ENCODE measurements at places on chromosomes 3 and 15. TPM values are rescaled to one million over a fixed set of nuclear protein-coding genes. Genes with fewer than 3 reads are reported as not detected.

DNA sequence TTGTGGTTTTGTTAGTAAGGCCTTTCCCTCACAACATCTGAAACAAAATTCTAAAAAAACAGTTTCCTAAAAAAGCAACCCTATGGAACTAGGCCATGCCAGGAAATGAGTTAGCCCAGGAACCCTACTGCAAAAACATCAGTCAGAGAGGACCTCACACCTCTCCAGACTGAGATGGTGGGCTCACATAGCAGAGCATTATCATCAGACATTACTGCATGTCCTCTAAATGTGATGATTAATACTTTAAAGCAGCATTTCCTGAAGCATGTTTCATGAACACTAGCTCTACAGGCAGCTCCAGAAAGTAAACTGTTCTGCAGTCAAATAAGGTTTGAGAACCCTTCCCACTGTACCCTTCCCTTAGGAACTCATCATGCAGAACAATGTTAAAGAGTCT is 232.3 kb upstream of the MRPL3 start:
- H3K4me1 ChIP-seq, result peaks cover 13% of the 10 kb centered on the region
- no peak overlapping the region for H3K27ac ChIP-seq
- no peaks in the 10 kb centered on the region for H3K36me3 ChIP-seq
- DNase-seq, result no peak
- no peak overlapping the region for H3K4me3 ChIP-seq
- no peaks in the 10 kb centered on the region for H3K27me3 ChIP-seq

The GPR160 gene
- 33.3 TPM for total RNA-seq

The CCDC39 gene
- total RNA-seq, result 0.44 TPM

GRCh38 chr15:73747847-73748590 is 5.1 kb downstream of the INSYN1 start:
- H3K4me1 ChIP-seq, result peaks cover 50% of the 10 kb centered on the region
- DNase-seq, result no peak
- no peak overlapping the region for H3K27ac ChIP-seq
- H3K4me3 ChIP-seq, result no peak overlapping the region
- H3K36me3 ChIP-seq, result no peaks in the 10 kb centered on the region

GRCh38 chr3:15973940-15974339 is 176.2 kb upstream of the ANKRD28 start:
- H3K27ac ChIP-seq, result no peak overlapping the region
- no peaks in the 10 kb centered on the region for H3K36me3 ChIP-seq
- no peak overlapping the region for H3K4me3 ChIP-seq

DNA sequence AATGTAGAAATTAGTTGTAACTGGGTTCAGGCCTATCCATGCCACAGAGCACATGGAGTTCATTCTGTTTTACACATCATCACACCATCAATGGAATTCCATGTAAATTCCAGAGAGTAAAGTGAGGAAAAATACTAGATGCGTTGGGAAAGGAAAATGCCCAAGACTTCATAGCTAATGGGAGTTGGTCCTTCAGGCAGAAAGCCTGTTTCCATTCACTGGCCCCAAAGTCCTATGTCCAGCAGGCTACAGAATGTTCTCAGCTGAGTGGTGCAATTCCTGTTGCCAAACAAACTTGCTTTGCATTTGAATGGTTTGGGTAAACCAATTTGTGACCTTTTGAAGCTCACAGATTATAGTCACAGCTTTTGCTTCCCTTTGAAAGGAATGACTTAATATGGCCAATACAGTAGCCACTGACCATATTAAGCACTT is 164.6 kb upstream of the PFN2 start:
- H3K4me3 ChIP-seq, result no peak overlapping the region
- H3K27me3 ChIP-seq, result peaks cover 10% of the 10 kb centered on the region
- no peaks in the 10 kb centered on the region for H3K36me3 ChIP-seq
- no peak overlapping the region for H3K27ac ChIP-seq

The SIDT1 gene
- 0.22 TPM for total RNA-seq

- no peaks in the 10 kb centered on the region for H3K36me3 ChIP-seq
- DNase-seq, result no peak
- no peaks in the 10 kb centered on the region for H3K27me3 ChIP-seq
- no peak overlapping the region for H3K4me3 ChIP-seq
- peaks cover 13% of the 10 kb centered on the region for H3K4me1 ChIP-seq
These were observed 229.2 kb upstream of the CHRM5 start for GRCh38 chr15:33738941-33739664.

DNA sequence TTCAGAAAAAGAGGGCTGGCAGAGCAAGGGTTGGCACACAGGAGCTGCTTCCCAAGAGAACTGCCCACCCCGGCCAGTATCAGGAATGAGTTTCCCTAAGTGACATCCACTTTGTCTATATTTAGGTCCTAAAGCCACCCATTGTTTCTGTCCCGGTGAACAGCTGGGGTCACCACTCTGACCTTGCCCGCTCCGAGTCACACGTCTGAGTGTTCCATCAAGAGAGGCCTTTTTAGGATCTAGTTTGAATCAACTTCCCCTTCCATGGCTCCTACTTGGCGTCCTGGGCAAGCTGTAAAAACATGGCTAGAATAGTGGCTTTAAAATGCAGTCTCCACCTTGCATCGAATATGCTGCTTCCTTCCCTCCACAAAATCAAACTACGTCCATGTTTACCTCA is 109.6 kb upstream of the ARHGEF3 start:
- no peak for DNase-seq
- H3K4me1 ChIP-seq, result peaks cover 10% of the 10 kb centered on the region
- H3K36me3 ChIP-seq, result no peaks in the 10 kb centered on the region
- H3K4me3 ChIP-seq, result no peak overlapping the region
- no peak overlapping the region for H3K27ac ChIP-seq

GRCh38 chr3:97464035-97464434 is 300.5 kb upstream of the ARL6 start:
- H3K4me3 ChIP-seq, result no peak overlapping the region
- H3K27ac ChIP-seq, result peak overlapping the region; percentile 30
- no peaks in the 10 kb centered on the region for H3K36me3 ChIP-seq
- peaks cover 19% of the 10 kb centered on the region for H3K4me1 ChIP-seq
- H3K27me3 ChIP-seq, result no peaks in the 10 kb centered on the region

- H3K36me3 ChIP-seq, result no peaks in the 10 kb centered on the region
- H3K4me1 ChIP-seq, result peaks cover 14% of the 10 kb centered on the region
- H3K4me3 ChIP-seq, result no peak overlapping the region
- no peak overlapping the region for H3K27ac ChIP-seq
These were observed 362.4 kb upstream of the LRRC3B start for GRCh38 chr3:26260139-26260538.

GRCh38 chr15:90004252-90004651 is 3.1 kb downstream of the ZNF710 start:
- H3K4me1 ChIP-seq, result peaks cover 53% of the 10 kb centered on the region
- no peak overlapping the region for H3K4me3 ChIP-seq
- DNase-seq, result no peak
- H3K27ac ChIP-seq, result no peak overlapping the region
- H3K27me3 ChIP-seq, result peaks cover 15% of the 10 kb centered on the region
- no peaks in the 10 kb centered on the region for H3K36me3 ChIP-seq

The KBTBD8 gene
- total RNA-seq, result 15.0 TPM

- peaks cover 18% of the 10 kb centered on the region for H3K4me1 ChIP-seq
- no peak for DNase-seq
- no peak overlapping the region for H3K27ac ChIP-seq
- H3K27me3 ChIP-seq, result no peaks in the 10 kb centered on the region
These were observed 66.6 kb downstream of the CLDN11 start for GRCh38 chr3:170485294-170485693.

- peaks cover 43% of the 10 kb centered on the region for H3K4me1 ChIP-seq
- no peak for DNase-seq
- no peak overlapping the region for H3K27ac ChIP-seq
- no peaks in the 10 kb centered on the region for H3K36me3 ChIP-seq
These were observed 33.3 kb upstream of the VPS8 start for GRCh38 chr3:184778426-184779332.

DNA sequence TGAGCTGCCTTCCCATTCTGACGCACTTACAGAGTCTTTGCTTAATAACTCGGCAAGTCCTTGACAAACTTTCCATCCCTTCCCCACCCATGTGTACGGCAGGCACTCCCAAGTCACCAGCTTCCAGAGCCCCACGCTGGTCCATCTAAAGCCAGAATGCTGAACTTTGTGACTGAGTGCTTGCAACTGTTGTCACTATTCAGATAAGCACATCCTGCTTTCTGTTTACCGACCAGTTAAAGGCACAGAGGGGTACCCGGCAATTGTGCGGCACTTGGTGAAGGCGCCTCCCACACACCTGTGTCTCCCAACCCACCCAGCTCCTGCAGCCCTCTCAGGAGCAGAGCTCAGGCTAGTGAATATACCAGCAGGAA is 430.6 kb downstream of the FOXP1 start:
- peak; percentile 56 for DNase-seq
- H3K27ac ChIP-seq, result peak overlapping the region; percentile 98
- H3K4me1 ChIP-seq, result peaks cover 77% of the 10 kb centered on the region
- no peak overlapping the region for H3K4me3 ChIP-seq
- no peaks in the 10 kb centered on the region for H3K36me3 ChIP-seq

The CCDC13 gene
- total RNA-seq, result 0.79 TPM

The TERC gene
- total RNA-seq, result 48.5 TPM

The LDHAL6B gene
- total RNA-seq, result not detected

The B3GALNT1 gene
- 6.0 TPM for total RNA-seq

DNA sequence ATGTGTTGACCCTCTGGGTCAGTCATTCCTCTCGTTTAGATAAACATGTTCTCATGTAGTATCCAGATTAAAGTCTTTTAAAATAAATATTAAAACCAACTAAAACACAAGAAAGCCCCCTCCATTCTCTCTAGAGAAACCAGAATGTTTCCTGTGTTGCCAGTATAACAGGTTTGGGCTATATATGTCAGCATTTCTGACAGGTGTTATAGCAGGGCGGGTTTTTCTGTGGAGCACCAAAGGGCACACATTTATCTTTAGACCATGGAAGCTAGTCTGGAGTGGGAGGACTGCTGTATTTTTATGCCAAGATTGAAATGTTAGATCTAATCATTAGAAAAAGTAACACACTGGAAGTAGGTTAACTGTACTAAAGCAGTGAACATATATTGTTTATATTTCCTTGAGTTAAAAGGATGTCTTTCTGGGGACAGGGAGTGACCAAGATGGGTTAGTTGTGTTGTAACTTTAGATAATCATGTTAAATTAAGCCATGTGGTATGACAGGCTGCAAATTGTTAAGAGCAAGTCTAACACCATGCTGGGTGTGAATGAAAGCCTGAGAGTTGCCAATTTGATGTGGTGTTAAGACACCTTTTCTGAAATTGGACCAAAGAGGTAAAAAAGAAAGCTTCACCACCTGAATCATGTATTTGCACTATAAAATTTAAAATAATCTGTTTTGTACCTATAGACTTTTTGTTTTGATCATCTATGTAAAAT is 15.6 kb downstream of the KCTD6 start:
- H3K27me3 ChIP-seq, result no peaks in the 10 kb centered on the region
- DNase-seq, result no peak
- peaks cover 2% of the 10 kb centered on the region for H3K36me3 ChIP-seq
- no peak overlapping the region for H3K27ac ChIP-seq
